Astrocyte (in vitro differentiated cells and primary cell): ENCODE measurements at places on chromosomes 16 and 17. TPM values are rescaled to one million over a fixed set of nuclear protein-coding genes. Genes with fewer than 3 reads are reported as not detected.
A peak's percentile ranks its signal among the peaks of the same experiment; 100 is the strongest.

Gene PLXDC1
- 8.9 and 13.8 TPM in 2 replicates for total RNA-seq

DNA sequence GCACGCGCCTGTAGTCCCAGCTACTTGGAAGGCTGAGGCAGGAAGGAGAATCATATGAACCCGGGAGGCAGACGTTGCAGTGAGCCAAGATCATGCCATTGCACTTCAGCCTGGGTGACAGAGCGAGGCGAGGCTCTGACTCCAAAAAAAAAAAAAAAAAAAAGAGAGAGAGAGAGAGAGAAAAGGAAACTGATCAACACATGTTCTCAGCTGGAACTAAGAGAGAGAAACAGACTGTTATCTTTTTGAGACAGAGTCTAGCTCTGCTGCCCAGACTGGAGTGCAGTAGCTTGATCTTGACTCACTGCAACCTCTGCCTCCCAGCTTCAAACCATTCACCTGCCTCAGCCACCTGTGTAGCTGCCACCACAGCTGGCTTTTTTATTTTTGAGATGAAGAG lies 60.4 kb downstream of the STH start:
- no peak for DNase-seq
- H3K4me1 ChIP-seq = peaks cover 31% of the 10 kb centered on the region
- H3K4me3 ChIP-seq = no peak overlapping the region
- H3K36me3 ChIP-seq = peaks cover 4% of the 10 kb centered on the region
- no peak overlapping the region for H3K27ac ChIP-seq
- no peaks in the 10 kb centered on the region for H3K27me3 ChIP-seq

- H3K4me3 ChIP-seq = no peak overlapping the region
- DNase-seq = no peak
- no peak overlapping the region for H3K27ac ChIP-seq
- no peaks in the 10 kb centered on the region for H3K36me3 ChIP-seq
- H3K4me1 ChIP-seq = peaks cover 14% of the 10 kb centered on the region
Measured at GRCh38 chr16:81469183-81469677, 24.6 kb downstream of the CMIP start.

DNA sequence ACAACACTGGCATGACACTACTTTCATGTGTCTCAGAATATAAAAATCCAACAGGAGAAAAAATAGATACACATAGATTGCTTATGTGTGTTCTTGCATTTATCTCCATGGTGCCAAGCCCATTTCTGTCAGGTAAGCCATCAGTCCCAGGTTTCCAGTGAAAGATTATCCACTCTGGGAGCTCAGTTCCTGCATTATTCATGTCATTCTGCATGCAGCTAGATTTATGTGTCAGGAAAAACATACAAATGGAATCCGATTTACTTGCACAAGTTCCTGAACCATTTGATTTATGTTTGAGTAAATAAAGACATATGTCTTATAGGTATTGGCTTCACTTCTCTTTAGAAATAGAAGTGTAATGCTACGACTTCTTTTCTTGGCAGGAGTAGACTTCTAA lies 569.7 kb downstream of the KCNJ2 start:
- H3K4me3 ChIP-seq = no peak overlapping the region
- no peaks in the 10 kb centered on the region for H3K27me3 ChIP-seq
- H3K27ac ChIP-seq = no peak overlapping the region
- no peaks in the 10 kb centered on the region for H3K36me3 ChIP-seq
- H3K4me1 ChIP-seq = no peaks in the 10 kb centered on the region

Gene MYH3
- 1.9 TPM in 2 replicates for total RNA-seq

Gene NUP93
- 89.3 and 94.0 TPM in 2 replicates for total RNA-seq

DNA sequence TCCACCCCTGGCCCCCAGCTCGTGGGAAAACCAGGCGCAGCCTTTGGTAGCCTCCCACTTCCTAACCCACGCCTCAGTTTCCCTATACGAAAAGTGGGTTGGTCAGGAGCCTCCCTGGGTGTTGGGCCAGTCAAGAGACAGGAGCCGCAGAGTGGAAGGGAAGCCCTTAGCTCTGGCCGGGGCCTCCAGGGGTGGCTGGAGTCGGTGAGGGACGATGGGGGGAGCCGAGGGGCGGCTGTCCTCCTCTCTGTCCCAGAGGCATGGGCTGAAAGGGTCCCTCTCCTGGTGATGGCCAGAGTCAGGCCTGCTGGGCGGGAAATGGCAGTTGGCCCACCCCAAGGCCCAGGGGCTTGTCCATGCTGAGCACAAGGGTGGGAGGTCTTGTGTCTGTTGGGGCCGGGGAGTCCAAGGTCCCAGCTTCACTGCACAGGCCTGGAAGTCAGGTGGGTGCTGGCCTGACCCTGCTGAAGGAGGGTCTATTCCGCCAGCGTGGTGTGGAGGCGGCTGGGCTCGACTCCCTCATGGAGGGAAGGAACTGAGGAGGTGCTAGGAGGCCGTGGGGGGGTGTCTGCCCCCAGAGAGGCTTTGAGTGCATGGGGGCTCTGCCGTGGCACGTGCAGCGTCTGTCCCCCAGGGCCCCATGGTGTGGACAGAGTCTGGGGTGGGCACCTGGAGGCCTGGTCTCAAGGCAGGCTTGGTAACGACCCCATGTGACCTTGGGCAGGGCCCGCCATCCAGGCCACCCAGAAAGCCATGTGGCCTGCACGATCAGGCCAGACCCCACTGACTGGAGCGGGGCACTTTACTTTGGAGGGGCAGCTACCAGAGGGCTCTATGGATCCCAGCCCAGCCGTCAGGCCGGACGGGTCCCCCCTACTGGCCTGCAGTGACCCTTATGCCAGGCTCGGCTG lies 1.1 kb downstream of the SLC16A3 start:
- H3K4me3 ChIP-seq = peak overlapping the region; percentile 68
- H3K36me3 ChIP-seq = no peaks in the 10 kb centered on the region
- no peak overlapping the region for H3K27ac ChIP-seq
- DNase-seq = no peak
- peaks cover 31% of the 10 kb centered on the region for H3K4me1 ChIP-seq
- H3K27me3 ChIP-seq = no peaks in the 10 kb centered on the region
